CD4-positive, alpha-beta T cell treated with Interleukin-6 for 4 hours (primary cell): ENCODE measurements at places on chromosomes 16 and 17.

DNA sequence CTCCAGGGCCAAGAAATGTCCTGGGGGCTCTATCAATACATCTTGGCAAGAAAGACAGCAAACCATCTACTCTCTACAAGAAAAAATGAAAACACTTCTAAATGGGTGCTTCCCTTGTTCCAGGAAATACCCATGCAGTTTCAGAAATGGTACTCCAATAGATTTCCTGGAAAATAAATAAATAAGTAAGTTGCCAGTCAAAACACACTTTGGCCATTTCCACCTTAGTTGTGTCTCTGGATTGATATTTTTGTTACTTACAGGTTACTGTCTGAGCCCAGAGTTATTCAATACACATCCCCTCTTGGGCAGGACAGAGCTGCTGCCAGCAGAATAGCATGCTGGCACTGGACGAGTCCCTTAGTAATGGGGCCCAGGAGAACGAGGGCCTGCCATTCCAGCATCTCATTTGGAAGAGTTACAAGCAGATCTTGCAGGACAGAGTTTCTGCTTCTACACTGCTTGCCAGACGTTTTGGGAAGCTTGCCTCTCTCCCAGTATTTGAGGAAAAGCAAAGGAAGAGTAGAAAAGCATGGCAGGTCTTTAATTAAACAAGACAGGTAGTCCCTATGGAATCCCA is 100.5 kb downstream of the SMG6 start:
- DNase-seq: no peak

DNA sequence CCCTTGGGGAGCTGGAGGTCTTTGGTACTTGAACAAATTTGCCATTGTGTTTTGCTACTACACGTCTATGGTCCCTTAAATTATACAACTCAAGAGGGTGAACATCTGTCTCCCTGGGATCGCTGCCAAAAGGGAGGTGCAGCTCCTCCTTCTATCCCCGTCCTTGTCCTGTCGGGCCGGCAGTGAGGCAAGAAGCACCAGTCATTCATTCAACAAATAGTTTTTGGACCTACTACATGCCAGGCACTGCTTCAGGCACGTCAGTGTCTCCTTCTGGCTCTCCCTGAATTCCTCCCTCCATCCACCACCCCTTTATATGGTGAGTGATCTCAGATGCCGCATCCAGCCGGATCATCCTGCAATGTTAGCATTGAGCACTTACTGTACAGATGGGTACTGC is 2.2 kb upstream of the RPL38 start:
- no peak for DNase-seq

DNA sequence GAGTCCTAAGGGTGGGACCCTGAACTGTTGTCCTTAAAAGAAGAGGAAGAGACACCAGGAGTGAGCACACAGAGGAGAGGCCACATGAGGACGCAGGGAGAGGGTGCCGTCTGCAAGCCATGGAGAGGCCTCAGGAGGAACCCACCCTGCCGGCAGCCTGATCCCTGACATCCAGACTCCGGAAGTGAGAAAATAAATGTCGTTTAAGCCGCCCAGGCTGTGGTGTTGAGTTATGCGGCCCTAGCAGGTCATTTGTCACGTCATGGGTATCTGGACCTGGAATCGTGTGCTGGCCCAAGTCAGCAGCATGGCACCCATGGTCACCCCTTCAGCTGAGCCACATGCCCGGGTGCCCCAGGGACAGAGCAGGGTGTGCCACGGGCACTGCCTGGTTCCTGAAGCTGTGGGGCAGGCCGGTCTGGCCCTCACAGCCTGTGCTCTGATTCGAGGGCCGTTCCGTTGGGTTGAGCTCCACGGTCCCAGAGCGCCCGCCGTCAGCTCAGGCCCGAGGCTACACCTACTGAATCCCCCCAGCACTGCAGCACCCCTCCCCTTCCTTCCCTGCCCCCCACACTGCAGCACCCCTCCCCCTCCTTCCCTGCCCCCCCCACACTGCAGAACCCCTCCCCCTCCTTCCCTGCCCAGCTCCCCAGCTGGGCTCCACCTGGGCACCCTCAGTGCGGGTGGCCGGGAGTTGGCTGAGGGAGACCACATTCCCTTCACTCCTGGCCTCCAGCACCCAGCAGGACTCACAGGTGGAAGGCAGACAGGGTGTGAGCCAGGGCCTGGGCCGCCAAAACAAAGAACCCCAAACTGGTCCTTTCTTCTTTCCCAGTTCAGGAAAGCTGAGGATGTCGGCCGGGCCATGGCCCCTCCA is 2.7 kb upstream of the CCDC57 start:
- no peak for DNase-seq

DNA sequence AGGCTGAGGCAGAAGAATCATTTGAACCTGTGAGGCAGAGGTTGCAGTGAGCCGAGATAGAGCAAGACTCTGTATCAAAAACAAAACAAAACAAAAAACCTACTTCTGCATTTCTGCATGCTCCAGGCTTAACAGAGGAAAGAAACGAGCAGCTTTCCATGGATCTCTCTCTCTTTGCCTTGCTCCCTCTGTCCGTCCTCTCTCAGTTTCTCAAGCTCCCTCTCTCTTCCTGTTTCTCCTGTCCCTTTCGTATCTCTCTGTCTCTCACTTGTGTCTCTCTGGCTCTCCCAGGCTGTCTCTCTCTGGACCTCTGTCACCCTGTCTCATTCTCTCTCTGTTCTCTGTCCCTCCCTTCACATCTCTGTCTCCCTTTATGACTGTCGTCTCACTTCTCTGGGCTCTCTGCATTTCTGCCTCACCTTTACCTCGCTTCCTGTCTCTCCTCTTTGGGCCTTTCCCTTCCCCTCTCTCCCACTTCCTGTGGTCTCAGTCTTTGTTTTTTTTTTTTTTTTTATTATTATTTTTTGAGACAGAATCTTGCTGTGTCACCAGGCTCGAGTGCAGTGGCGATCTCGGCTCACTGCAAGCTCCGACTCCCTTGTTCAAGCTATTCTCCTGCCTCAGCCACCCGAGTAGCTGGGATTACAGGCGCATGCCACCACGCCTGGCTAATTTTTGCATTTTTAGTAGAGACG is 4.1 kb upstream of the PITPNA start:
- DNase-seq: peak; percentile 45

- no peak for DNase-seq
Observed at GRCh38 chr17:66837885-66838665, 3.2 kb downstream of the CACNG5 start.

DNA sequence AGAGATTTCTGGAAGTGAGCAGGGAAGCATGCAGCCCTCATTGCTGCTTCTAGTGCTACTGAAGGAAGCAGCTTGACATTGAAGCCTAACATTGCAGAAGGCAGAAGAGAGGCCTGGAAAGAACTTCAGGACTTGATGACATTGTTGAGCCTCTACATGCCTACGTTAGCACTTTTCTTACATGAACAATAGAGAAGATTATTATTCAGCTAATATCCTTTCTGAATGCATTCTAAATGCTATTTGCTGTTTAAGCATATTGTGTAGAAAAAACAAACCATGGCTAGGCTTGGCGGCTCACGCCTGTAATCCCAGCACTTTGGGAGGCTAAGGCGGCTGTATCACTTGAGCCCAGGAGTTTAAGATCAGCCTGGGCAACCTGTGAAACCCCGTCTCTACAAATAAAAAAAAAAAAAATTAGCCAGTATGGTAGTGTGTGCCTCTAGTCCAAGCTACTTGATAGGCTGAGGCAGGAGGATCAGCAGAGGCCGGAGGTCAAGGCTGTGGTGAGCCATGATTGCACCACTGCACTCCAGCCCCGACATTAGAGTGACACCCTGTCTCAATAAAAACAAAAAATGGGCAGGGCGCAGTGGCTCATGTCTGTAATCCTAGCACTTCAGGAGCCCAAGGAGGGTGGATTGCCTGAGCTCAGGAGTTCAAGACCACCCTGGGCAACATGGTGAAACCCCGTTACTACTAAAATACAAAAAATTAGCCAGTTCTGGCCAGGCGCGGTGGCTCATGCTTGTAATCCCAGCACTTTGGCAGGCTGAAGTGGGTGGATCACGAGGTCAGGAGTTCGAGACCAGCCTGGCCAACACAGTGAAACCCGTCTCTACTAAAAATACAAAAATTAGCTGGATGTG is 2.2 kb upstream of the AURKB start:
- no peak for DNase-seq
